ENCODE measurements at places on chromosomes 5 and 9.

GRCh38 chr5:34523387-34523726 lies 132.8 kb upstream of the RAI14 start:
- DNase-seq = no peak

DNA sequence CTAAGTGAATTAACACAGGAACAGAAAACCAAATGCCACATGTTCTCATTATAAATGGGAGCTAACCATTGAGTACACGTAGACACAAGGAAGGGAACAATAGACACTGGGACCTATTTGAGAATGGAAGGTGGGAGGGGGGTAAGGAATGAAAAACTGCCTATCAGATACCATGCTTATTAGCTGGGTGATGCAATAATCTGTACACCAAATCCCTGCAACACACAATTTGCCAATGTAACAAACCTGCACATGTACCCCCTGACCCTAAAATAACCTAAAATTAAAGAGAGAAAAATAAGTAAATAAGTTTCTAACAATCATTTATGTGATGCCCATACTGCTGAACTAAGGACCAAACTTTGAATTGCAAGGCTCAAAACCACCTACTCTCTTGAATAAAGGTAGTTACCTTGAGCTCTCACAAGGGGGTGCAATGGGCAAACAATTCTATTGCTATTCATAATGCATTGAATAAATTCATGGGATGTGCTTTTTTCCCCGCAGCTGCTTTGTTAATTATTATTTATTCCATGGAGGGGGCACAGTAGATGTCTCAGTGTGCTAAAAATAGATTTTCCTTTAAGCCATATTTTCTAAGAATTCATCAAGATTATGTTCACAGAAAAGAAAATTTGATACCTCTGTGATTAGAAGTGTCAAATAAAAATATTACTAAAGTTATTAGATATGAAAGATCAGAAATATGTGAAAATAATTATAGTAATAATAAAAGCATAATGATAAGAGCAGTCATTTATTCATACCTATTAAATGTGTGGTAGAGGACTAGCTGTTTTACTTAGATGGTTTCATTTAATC lies 76.2 kb upstream of the PTPN3 start:
- DNase-seq = peak; percentile 29

DNA sequence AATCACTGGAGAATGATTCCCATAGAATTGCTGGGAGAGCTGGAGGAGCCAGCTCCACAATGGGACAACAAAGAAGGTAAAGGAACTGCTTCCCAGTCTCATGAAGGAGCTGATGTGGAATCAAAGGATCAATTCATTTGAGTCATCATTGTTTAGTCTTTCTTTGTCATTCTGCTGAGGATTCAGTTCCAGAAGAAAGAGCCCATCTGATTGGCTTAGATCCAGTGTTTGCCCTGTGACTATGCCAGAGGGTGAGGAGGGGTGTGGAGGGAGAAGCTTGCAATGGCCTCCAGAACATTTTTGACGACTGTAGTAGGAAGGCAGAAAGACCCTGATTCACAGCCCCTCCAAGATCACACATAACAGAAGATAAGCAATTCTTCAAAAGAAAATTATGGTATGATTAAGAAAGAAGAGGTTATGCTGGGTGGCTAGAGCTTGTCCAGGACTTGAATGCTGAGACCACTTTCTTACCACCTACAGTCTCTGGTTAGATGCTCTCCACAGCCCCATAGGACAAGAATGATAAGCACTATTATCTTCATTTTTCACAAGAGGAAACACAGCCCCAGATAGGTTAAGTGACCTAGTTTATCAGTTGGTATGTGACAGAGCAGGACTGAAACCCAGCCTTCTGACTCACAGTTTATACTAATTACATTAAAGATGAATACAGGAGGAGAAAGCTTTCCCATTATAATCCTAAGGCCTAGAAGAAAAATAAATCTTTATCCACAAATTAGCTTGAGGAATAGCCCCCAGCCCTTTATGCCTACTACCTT lies 363.1 kb downstream of the PRELID2 start:
- DNase-seq = no peak

DNA sequence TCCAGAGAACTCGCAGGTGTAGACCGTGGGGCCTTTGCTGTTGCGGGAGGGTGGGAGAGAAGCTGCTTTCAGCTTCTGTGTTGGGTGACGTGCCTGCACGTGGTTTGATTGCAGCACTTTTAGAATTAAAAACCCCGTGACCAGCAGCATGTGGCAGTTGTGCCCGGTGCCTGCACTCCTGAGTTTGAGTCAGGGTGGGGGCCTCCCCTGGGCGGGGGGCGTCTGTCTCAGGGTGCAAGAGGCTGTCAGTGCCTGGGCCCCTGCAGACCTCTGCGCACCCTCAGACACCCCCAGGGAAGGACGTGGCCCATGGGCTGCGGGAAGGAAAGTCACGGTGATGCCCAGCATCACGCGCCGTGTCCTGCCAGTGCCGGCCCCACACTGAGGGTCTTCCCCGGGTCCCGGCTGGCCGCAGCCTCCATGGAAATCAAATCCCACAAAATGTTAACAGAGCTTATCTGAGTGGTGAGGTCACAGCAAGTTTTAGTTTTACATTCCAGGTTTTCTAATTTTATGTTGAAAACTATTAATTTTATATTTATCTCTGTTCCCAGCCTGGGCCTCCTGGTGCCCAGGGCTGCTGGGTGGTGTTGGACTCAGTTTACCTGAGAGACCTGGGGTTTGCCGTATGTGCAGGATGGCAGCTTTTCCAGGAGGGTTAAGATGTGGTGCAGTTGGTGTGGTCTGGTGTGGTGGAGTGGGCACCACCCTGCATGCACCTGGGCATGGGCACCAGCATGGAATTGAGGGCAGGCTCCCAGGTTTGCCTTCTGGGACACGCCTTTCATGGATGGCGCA lies 33.3 kb downstream of the AHRR start:
- DNase-seq = no peak

DNA sequence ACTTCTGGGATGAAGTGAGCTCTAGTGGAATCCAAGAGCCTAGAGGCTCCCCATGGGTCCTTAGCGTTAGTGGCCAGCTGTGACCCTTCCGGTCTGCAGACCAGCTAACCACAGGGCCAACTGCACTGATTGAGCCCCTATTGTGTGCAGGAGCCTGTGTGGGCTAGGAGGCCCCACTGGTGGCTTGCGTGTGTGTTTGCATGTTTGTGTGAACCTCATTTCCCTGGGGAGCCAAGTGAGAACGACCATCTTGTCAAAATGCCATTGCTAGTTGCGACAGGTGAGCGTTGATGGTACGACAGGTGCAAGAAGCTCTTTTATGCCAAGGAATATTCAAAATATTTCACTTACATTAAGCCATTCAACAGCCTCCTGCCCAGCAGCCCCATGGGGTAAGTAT lies 44.1 kb upstream of the ANKRD33B start:
- no peak for DNase-seq

DNA sequence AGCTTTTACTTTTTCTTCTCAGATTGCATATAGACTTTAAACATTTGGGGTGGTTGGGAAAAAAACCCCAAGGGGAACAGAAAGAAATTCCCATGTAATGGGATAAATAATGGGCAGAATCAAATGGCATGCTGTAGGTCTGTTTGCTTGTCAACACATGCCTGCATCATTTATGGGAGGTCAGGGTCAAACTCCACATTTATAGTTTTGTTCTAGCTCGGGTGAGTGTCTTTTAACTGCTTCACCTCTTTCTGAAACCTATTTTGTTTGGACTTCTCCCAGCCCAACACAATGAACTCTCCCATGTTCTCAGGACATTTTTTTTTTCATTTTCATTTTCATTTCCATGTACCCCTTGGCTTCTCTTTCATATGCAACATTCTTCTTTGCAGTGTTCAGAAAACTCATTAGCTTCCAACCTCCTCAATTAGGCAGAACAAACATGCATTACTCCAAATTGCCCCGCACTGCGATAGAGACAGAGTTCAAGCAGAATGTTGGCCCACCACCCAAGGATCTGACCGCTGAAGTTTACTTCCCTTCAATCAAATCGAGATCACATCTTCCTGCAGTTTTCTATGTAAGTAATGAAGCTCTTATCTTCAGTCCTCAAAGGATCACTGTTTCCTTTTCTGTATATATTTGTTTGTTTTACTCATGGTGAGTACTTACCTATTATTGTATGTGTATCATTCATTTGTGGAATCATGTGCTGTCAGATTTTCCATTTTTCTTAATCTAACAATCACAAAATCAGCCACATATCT lies 354.6 kb downstream of the ZSWIM6 start:
- DNase-seq = no peak

GRCh38 chr9:117535434-117535833 lies 120.6 kb upstream of the ASTN2 start:
- no peak for DNase-seq

DNA sequence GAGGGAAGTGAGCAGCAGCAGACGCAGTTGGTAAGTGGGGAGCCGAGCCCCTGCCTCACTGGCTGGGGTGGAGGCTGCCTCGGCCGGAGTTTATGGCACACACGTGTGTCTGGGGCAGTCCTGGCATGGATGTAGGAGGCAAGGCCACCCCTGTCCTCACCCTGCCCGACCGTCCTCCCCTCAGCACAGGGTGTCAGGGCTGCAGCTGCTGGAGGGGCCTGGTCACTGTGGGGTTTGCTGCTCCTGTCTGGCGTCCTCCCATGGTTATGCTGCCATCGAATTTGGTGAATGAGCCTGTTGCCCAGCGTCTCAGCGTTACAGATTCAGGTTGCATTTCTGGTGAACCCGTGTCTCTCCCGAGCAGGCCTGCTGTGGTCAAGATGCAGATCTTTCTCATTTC lies 32.4 kb downstream of the CEP72 start:
- no peak for DNase-seq

GRCh38 chr9:68997666-68998065 lies 16.2 kb downstream of the PRKACG start:
- DNase-seq = no peak

GRCh38 chr5:133736512-133736911 lies 124.2 kb upstream of the FSTL4 start:
- no peak for DNase-seq

DNA sequence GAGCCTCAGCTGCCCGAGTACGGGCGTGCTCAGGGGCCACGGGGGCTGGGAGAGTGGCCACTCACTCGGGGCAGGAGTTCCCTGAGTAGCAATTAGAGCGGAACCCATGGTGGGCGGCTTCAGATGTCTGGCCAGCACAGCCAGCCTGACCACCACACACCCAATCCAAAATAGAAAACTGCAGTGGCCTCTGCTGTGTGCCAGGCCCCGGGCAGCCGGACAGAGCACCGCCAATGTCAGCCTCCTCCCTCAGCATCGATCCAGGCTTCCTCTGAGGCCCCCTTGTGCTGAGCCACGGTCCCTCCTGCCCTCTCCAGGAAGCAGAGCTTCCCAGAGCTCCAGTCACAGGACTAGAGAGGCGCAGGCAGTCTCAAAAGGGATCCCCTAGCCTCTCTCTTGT lies 2.7 kb downstream of the ADAMTS2 start:
- no peak for DNase-seq

DNA sequence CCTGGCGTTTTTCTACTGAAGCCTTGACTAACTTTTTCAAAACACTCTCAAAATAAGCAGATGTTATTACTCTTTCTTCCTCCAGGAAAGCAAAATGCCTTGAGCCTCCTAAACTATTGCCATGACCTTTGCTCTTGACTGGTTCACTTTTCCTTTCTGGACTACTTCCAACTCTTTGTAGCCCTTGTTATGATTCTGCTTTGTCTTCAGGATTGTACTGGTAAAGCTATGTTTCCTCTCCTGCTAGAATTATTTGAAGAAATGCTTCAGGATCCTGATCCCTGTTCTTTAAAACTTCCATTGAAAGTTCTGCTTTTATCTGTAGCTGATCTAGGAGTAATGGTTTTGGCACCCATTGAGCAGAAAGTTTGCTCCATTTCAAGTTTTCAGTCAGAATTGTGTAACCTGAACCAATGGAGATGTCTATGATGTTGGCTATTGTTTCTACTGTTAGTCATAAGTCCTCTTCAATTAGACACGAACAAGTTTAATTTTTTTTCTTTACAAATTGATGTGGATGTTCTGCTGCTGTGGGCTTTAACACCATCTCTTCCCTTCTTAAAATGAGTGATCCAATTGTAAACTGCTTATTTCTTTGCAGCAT lies 1356.4 kb downstream of the EFNA5 start:
- no peak for DNase-seq

DNA sequence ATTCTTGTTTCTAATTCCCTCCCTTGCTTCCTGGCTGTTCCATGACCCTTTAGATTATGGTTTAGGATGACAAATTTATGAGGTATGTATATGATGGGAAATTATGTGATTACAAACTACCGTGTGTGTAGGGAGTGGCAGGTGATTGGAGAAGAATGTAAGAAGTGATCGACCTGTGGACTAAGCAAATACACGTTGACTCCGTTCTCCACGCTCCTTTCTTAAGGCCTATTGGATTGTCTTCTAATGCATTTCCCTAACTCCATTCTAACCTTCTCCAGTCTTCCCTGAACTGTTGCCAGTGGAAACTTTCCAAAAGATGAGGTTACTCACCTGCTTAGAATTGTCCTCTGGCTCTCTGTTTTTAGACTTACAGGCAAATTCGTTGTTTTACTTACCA lies 36.6 kb downstream of the MVB12B start:
- no peak for DNase-seq

GRCh38 chr5:99866740-99867139 lies 668.4 kb upstream of the FAM174A start:
- no peak for DNase-seq

GRCh38 chr5:34898258-34898895 lies 16.9 kb downstream of the RAD1 start:
- DNase-seq = peak; percentile 51

GRCh38 chr9:7369384-7369821 lies 430.2 kb downstream of the DMAC1 start:
- DNase-seq = no peak

GRCh38 chr9:134333234-134333873 lies 7.1 kb downstream of the RXRA start:
- no peak for DNase-seq

DNA sequence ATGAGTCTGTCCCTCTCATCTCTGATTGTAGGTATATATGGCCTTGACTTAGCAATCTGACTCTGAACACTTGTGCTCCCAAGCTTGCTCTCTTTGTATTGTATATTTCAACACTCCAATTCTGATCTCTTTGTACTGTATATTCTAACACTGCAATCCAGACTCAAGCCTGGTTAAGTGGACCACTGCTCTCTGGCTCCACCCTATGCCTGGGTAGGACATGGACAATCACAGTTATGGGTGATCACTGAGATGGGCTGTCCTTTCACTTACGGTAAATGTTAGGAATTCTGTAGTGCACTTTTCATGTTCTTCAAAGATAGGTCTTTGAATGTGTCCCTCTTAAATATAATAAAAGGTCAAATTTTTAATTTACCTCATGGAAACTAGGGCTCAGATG lies 165.1 kb downstream of the TLR4 start:
- no peak for DNase-seq

GRCh38 chr5:172133359-172134029 lies 54.5 kb downstream of the STK10 start:
- DNase-seq = no peak

GRCh38 chr5:71743155-71743554 lies 24.1 kb downstream of the CARTPT start:
- DNase-seq = no peak
